Fibroblast of gingiva (primary cell): ENCODE measurements at places on chromosomes 3 and 15.

DNA sequence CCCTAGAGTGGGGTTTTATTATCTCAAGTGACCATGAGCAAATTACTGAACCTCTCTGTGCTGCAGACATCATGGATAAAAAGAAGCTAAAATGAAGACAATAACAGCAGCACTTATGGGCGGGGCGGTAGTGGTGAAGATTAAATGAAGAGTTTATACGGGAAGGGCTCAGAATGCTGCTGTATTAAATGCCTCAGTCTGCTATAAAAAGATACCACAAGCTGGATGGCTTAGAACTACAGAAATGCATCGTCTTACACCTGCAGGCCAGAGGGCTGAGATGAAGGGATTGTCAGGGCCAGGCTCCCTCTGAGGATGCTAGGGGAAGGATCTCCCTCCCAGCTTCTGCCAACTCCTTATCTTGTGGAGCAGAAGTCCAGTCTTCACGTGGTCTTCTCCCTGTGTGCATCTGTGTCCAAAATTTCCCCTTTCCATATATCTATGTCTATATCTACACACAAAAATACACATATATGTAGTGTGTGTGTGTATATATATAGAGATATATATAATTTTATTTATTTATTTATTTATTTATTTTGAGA lies 2.9 kb downstream of the ALG1L2 start:
- no peak for DNase-seq

- DNase-seq = peak; percentile 25
Observed at GRCh38 chr3:15875016-15875689, 77.4 kb upstream of the ANKRD28 start.

DNA sequence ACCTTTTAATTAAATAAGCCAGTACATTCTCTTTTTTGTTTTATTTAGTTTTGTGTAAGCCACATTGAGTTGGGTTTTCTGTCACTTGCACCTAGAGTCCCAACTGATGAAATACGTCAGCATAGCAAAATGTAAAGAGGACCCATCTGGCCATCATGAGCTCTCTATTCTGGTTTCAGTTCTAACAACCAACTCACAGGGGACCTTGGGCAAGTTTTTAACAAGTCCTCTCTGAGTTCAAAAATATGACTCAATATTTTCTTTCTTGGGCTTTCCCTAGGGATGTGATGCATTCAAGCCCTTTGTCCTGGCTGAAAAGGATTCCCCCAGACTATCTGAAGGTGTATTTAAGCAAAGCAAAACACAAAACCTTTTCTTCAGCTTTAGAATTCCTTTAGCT lies 32.9 kb downstream of the PLCH1 start:
- peak; percentile 14 for DNase-seq

DNA sequence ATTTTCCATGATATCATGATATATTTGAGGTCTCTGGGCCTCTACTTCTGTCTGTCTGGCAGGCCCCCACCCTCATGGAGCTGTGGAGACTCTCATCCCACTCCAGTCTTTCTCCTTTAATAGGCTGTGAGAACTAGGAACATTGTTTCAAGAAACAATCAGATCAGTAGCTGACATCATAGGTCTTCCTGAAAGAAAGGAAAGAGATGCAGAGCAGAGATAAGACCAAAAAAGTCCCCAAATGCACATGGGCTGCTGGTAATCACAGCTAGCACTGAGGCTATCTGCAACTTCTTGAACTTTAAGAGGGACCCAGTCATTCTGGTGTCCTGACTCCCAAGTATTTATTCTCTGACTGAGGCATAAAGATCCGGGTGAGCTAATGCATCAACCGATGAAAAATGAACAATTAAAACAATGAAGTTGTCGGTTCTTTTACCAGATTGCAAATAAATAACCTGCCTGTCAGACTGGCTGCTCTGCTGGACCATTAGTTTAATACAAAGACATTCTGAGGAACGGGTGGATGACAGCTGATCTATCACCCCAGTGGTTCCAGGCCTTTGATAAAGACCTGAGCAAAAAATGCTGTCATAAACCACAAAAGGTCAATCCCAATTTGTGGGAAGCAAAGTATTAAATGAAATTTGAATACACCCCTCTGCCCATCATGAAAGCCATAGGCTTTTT lies 780.8 kb upstream of the GOLIM4 start:
- DNase-seq = no peak

GRCh38 chr15:27683121-27683520 lies 416.0 kb downstream of the OCA2 start:
- DNase-seq = no peak

DNA sequence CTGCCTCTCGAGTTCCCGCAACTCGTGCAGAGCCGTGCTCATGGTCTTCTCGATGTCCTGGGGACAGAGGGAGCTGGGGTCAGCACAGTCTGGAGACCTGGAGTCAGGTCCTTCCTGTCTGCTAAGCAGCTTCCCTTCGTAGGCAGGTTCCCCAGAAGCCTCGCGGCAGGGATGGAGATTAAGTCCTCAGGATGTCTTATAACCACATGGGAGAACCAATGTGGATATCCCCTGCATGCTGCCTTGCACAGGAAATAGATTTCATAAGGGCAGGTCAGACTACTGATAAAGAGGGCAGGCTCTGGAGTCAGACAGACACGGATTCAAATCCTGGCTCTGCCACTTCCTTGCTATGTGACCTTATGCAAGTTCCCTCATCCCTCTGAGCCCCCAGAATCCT lies 22.6 kb upstream of the RAD18 start:
- DNase-seq = no peak

DNA sequence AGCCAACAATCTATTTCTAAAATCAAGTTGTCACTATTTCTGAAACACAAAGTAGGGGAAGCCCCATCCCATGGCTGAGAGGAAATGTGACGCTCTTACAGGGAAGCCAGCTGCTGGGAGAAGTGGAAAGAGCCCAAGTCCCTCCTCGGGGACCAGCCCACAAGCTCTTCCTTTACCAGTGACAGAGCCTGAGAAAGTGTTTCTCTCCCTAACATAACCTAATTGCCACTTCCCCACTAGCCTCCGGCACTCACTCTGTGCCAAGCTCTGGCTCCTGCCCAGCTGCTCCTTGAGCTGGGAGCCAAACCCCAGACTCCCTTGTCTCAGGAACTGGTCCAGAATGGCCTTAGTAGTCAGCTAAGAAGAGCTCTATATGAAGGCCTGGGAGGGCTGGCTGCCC lies 42.9 kb downstream of the TNFAIP8L3 start:
- DNase-seq = peak; percentile 75

DNA sequence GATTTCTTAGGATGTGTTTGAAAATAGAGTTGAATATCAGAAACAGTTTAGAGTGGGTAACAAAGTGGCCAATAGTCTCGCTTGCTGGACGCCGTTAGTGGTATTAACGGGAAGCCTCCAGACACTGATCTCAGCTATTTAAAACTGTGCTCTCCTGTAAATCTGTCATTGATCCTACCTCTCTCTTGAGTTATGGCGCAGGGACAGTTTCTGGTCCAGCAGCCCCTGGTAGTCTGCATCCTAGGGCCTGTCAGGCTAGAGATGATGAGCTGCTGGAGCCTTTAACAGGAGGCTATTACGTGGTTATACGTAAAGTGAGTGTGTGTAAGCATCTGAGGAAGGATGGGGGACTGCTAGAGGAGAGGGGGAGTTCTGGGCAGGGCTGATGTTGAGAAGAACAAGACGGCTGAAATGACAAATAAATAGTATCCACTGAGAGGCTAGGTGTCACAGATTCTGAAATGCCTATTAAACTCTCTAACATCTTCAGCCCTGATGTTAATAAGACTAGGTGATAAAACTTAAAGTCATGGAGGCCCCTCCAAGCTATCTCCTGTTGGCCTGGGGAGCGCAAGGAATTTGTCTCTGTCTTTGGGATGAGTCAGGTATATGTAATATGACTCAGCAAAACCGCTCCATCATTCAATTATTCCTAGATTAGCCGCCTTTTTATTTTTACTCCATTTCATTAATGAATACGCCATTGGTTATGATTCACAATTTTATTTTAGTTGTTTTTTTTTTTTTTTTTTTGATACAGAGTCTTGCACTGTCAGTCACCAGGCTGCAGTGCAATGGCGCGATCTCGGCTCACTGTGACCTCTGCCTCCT lies 155.7 kb downstream of the GREM1 start:
- DNase-seq = no peak

- peak; percentile 1 for DNase-seq
Observed at GRCh38 chr15:67670647-67671305, 128.3 kb downstream of the MAP2K5 start.

DNA sequence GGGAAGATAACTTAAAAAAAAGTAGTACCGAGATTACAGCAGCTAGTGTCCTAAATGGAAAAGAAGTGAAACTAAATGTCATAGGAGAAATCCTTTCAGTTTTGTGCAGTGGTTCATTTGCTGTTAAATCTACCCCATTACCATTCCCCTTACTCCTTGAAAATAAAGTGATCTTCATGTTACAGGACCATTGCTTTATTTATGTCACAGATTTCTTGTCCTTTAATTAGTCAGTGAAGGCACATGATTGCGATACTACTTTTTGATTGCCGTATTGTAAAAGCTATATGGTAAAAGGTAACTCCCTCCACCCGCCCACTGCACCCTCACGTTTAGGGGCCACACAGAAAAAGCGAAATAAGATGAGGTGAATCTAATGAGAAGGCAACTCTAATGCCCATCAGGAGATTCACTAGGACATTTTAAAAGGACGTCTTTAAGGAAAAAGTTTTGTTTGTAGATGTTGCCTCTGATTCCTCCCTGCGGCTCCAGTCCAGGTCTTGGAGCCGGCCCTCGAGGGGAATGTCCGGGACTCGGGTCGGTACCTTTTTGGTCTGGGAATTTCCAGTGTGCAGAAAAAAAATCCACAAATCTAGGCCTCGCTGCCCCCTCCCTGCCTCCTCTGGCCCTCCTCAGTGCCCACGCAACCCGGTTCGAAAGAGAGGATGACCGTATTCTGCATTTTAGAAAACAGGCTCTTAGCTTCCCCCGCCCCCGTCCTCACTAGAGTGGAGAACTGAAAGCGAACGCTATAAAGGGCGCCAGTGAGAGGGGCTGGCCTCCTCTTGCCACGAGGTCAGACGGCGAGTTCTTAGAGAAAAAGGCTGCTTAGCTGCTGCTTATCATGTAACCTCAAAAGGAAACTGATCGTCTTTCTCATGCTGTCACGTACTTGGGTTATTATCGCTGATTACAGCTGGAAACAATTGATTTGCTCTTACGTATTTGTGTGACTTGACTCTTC lies 21.8 kb upstream of the NFKBIZ start:
- peak; percentile 58 for DNase-seq

DNA sequence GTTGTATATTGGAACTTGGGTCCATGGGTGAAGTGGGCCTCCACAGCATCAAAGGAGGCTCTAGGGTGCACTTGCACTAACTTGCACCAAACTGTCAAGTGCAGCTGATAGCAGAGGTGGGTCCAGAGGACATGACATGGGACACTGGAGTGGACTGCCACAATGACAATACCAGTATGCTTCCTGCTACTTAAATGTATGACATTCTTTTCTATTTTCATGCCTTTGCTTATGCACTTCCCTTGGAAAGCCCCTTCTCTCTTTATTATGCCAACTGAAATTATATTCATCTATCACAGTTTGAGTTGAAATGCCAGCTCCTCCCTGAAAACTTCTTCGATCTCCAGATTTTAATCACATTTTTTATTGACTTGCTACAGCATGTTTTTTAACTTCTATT lies 101.8 kb downstream of the CFAP20DC start:
- DNase-seq = no peak

DNA sequence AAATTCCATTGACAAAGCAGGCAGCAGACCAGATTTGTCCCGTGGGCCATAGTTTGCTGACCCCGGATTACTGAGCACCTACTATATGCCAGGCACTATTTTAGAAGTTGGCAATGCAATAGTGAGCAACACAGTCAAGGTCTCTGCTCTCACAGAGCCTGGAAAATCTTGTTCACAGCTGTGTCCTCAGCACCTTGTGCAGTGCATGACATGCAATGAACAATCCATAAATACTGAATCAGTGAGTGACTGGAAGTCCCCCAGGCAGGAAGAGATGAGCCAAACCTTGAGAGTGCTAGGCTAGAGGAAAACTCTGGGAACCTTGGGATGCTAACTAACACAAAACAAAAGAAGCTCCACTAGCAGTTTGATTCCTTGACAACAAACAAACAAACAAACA lies 14.4 kb downstream of the TM4SF1 start:
- peak; percentile 38 for DNase-seq

DNA sequence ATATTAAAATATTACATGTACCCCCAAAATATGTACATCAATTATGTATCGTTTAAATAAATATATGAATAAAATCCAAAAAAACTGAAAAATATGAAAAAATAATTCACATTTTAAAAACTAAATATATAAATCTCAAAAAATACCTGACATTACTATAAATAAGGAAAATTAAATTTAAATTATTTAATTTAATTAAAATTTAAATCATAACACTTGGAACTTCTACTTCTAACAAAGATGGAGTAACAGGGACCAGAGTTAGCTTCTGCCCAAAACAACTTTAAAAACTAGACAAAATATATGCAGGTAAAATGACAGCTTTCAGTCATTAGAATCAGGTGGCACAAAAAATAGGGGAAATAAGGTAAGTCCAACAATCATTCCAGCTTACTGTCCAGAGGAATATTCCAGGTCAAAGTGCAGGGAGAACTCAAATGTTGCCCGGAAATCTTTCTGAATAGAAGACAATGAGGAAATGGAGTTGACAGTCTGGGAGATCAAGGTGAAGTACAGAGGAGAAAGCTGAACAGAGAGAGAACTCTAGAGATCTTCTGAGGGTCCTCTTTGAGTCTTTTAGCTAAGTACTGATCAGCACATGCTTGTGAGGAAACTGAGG lies 207.7 kb upstream of the ATP11B start:
- no peak for DNase-seq

GRCh38 chr3:131714585-131715220 lies 211.9 kb upstream of the MRPL3 start:
- DNase-seq = no peak

GRCh38 chr3:98646680-98647079 lies 53.3 kb upstream of the CPOX start:
- no peak for DNase-seq

- DNase-seq = peak; percentile 27
Observed at GRCh38 chr3:134795746-134796280, 753 bp downstream of the EPHB1 start.

DNA sequence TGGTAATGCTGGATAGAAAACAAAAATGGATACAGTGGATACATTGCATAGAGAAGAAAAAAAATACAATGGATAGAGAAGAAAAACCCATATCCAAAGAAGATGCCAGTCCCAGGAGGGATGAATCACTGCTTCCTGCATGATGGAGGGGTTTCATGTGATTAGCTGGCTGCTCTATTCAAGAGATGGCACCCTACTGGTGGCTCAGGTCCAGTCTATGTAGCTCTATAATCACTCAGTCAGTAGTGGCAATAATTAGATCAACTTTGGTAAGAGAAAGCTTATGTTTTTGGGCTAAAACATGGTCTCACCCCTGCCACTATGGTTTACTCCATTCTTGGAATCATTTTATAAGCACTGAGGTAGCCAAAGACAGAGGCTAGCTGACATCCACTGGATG lies 33.7 kb upstream of the NOX5 start:
- DNase-seq = no peak
